Right lobe of liver (tissue), 6 donors: ENCODE measurements at places on chromosomes 7 and 10. TPM values are rescaled to one million over a fixed set of nuclear protein-coding genes. Genes with fewer than 3 reads are reported as not detected.
A peak's percentile ranks its signal among the peaks of the same experiment; 100 is the strongest.

- no peak overlapping the region for H3K4me3 ChIP-seq
- no peaks in the 10 kb centered on the region for H3K4me1 ChIP-seq
- DNase-seq, result no peak
- no peaks in the 10 kb centered on the region for H3K27me3 ChIP-seq
Observed at GRCh38 chr7:3057066-3057420, 13.4 kb upstream of the CARD11 start.

DNA sequence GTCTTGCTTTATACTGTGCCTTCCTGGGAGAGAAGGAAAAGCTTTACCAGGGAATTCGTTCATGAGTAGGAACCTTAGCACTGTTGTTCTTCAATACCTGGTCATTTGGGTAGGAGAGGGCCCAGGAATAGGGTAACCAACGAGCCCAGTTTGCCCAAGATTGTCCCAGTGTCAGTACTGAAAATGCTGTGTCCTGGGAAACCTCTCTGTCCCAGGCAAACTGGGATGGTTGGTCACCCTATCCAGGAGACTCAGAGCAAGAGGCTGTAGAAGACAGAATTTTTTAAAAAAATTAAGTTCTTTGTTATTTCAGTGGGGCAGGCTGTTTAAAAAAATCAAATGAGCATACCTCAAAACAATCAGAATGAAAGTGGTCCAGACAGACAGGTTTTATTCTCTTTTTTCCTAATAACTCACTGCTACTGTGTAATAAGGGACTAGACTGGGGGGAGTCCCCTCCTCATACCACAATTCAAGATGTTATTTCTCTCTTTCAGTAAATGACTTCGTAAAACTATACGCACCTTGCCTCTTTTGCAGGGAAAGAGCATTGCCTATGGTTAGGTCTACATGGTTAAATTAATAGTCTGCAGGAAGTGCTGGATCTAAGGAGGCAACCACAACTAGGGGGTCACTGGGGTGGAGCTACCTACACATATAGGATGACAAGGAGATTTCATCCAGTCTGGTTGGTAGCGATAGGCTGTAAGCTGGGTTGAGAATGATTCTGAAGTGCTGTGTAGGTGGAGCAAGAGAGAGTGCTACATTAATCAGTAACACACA is 41.1 kb upstream of the FAM133B start:
- H3K4me1 ChIP-seq, result no peaks in the 10 kb centered on the region
- H3K4me3 ChIP-seq, result no peak overlapping the region
- H3K27ac ChIP-seq, result no peak overlapping the region
- no peaks in the 10 kb centered on the region for H3K27me3 ChIP-seq
- no peak for DNase-seq
- no peaks in the 10 kb centered on the region for H3K36me3 ChIP-seq

The LOXL4 gene
- total RNA-seq, result 0.65 TPM

DNA sequence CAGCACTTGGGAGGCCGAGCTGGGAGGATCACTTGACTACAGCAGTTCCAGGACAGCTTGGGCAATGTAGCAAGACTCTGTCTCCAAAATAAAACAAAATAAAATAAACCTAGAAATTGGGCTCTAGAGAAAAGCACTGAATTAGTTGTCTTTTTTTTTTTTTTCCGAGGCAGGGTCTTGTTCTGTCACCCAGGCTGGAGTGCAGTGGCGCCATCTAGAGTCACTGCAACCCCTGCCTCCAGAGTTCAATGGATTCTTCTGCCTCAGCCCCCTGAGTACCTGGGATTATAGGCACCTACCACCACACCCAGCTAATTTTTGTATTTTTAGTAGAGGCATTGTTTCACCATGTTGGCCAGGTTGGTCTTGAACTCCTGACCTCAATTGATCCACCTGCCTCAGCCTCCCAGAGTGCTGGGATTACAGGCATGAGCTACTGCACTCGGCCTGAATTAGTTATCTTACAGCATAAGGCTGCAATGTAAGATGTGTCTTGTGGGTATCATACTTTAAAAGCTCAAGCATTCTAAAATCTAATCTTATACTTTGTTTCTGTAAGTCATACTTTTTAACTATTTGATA is 12.8 kb downstream of the MEIG1 start:
- no peak overlapping the region for H3K4me3 ChIP-seq
- H3K36me3 ChIP-seq, result no peaks in the 10 kb centered on the region
- DNase-seq, result no peak
- no peaks in the 10 kb centered on the region for H3K27me3 ChIP-seq
- H3K4me1 ChIP-seq, result no peaks in the 10 kb centered on the region

The ZP3 gene
- total RNA-seq, result not detected

- no peaks in the 10 kb centered on the region for H3K27me3 ChIP-seq
- H3K4me1 ChIP-seq, result no peaks in the 10 kb centered on the region
- H3K36me3 ChIP-seq, result no peaks in the 10 kb centered on the region
- H3K27ac ChIP-seq, result no peak overlapping the region
Observed at GRCh38 chr7:80859272-80859970, 59.4 kb downstream of the SEMA3C start.

The HMX2 gene
- total RNA-seq, result not detected

GRCh38 chr7:92366730-92367129 is 80.6 kb upstream of the GATAD1 start:
- H3K27me3 ChIP-seq, result no peaks in the 10 kb centered on the region
- DNase-seq, result no peak
- H3K4me1 ChIP-seq, result no peaks in the 10 kb centered on the region

GRCh38 chr7:101545441-101546190 is 83.5 kb downstream of the MYL10 start:
- H3K4me3 ChIP-seq, result no peak overlapping the region
- H3K27me3 ChIP-seq, result no peaks in the 10 kb centered on the region
- H3K36me3 ChIP-seq, result no peaks in the 10 kb centered on the region
- H3K4me1 ChIP-seq, result no peaks in the 10 kb centered on the region
- no peak overlapping the region for H3K27ac ChIP-seq
- no peak for DNase-seq

The AKR1C4 gene
- total RNA-seq, result 471 TPM

The SFRP4 gene
- 0.38 TPM for total RNA-seq

GRCh38 chr7:142375710-142376313 is 118.0 kb upstream of the PRSS58 start:
- H3K27me3 ChIP-seq, result no peaks in the 10 kb centered on the region
- no peaks in the 10 kb centered on the region for H3K36me3 ChIP-seq
- no peak overlapping the region for H3K27ac ChIP-seq
- H3K4me3 ChIP-seq, result no peak overlapping the region
- no peaks in the 10 kb centered on the region for H3K4me1 ChIP-seq

DNA sequence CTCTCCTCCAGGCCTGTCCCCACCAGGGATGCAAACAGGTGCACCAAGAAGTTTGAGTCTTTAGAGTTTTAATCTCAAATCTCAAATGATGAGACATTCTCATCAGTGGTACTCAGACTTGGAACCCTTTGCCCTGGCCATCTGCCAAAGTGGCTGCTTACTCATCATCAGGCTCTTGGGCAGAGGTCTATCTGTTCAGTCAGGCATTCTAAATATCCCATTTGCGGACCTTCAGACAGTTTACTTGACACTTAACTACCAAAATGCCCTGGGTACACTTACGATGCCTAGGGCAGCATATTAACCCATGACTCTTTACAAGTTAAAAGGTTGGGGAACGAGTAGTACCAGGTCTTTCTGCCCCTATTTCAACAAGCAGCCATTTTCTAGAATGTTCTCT is 61.2 kb upstream of the YAE1 start:
- H3K4me3 ChIP-seq, result no peak overlapping the region
- no peaks in the 10 kb centered on the region for H3K4me1 ChIP-seq
- no peaks in the 10 kb centered on the region for H3K36me3 ChIP-seq
- DNase-seq, result peak; percentile 24

GRCh38 chr7:39415091-39415787 is 151.0 kb upstream of the YAE1 start:
- no peaks in the 10 kb centered on the region for H3K27me3 ChIP-seq
- H3K4me1 ChIP-seq, result peaks cover 9% of the 10 kb centered on the region
- H3K27ac ChIP-seq, result no peak overlapping the region
- DNase-seq, result no peak

The NEURL1 gene
- total RNA-seq, result not detected

The ELOVL3 gene
- total RNA-seq, result not detected
